Aorta (tissue), 5 donors: ENCODE measurements at places on chromosomes 4 and X. TPM values are rescaled to one million over a fixed set of nuclear protein-coding genes. Genes with fewer than 3 reads are reported as not detected.

The CLCN4 gene
- total RNA-seq, result 8.6 TPM

GRCh38 chrX:98956014-98956413, 1454.1 kb downstream of the PCDH19 start:
- DNase-seq, result no peak

- DNase-seq, result no peak
Measured at GRCh38 chr4:184861047-184861446, 35.3 kb upstream of the ACSL1 start.

- no peak for DNase-seq
Measured at GRCh38 chr4:18056030-18056429, 34.5 kb upstream of the LCORL start.

GRCh38 chr4:85938062-85938461, 421.8 kb downstream of the MAPK10 start:
- DNase-seq, result no peak

The CCSER1 gene
- total RNA-seq, result 9.5 TPM

- DNase-seq, result no peak
Measured at GRCh38 chr4:29002151-29002550, 1718.0 kb upstream of the PCDH7 start.

DNA sequence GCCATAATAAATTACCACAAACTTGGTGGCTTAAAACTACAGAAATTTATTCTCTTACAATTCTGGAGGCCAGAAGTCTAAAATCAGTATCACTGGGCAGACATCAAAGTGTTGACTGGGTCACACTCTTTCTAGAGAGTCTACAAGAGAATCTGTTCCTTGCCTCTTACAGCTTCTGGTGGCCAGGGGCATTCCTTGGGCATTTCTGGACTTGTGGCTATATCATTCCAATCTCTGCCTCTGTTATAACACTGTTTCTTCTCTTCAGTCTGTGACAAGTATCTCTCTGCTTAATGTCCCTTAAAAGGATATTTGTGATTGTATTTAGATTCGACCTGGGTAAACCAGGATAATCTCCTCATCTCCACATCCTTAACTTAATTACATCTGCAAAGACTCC, 207.3 kb upstream of the DCAF8L1 start:
- DNase-seq, result no peak

The MAML3 gene
- total RNA-seq, result 8.3 TPM

GRCh38 chr4:137541876-137542646, 9.8 kb upstream of the PCDH18 start:
- DNase-seq, result no peak

- DNase-seq, result no peak
Measured at GRCh38 chrX:155774387-155774786, 106.8 kb upstream of the VAMP7 start.

The KLHL5 gene
- 31.7 TPM for total RNA-seq

DNA sequence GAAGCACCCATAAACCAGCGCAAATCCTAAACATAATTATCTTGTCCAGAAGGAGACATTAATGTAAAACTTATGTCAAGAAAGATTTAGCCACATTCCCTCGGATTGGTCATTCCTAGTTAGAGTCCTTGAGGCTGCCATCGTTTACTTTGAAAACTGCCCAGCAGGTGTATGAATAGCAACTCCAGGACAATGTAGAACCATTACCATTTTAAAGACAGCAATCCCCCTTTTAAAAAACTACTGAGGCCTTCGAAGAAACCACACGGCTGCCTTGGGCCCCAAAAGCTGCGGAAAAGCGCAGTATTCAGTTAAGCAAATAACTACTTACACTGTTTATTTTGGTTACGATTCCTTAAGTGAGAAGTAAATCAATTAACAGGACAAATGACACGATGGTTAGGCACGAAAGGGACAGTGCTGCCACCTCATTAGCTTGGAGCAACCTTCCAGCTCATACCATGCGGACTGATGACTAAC, 822 bp upstream of the SGMS2 start:
- DNase-seq, result no peak

DNA sequence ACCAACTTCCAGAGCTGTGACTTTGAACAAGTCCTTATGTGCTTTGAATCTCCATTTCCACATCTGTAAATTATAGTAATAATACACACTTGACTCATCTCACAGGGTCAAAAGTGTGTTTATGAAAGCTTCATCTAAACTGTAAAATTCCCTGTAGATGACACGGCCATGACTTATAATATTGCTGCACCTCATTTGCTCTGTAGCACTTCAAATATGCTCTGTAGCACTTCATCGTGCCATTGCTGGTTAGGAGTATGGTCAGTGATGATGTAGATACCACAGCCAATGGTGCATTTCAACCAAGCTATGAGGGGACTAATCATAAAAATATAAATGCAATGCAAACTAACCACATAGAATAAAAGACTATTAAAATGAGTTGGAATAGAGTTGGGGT, 318.6 kb downstream of the ANK2 start:
- DNase-seq, result no peak

DNA sequence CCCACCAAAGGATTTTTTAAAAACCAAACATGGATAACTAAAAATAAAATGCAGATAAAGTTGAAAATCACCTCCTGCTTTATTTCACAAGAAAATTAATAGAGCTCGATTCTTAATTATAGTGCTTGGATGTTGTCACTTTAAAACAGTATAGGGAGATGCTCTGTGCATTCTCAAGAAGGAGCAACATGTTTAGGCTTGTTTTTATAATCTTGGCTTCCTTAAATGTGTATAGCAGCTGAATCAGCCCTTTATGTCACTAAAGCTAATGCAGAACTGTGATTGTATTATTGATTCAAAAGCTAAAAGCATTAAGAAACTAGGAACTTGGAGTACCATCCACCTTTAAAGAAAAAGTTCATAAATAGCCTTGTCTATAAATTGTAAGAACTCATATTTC, 12.9 kb downstream of the UTP3 start:
- DNase-seq, result no peak

The GATA1 gene
- not detected for total RNA-seq

DNA sequence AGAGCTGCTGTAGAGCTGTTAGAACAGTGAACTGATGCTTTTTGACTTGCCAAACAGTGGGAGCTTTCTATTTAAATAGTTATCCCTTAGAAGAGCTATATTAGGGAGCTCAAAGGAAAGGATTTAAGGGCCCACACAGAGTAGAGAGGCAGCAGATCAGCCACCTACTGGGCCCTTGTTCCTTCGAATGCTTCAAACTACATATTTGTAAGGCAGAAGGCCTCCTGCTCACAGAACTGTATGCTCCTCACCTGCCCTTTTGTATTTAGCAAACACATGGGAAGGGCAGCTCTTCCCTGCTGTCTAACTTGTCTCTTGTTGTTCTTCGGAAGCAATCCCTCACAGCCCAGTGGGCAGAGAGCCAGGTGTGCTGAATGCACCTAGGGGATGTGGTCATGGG, 38.0 kb downstream of the IL1RAPL1 start:
- no peak for DNase-seq

The CD40LG gene
- total RNA-seq, result 0.26 TPM
